ENCODE measurements at places on chromosomes 7 and 10.

DNA sequence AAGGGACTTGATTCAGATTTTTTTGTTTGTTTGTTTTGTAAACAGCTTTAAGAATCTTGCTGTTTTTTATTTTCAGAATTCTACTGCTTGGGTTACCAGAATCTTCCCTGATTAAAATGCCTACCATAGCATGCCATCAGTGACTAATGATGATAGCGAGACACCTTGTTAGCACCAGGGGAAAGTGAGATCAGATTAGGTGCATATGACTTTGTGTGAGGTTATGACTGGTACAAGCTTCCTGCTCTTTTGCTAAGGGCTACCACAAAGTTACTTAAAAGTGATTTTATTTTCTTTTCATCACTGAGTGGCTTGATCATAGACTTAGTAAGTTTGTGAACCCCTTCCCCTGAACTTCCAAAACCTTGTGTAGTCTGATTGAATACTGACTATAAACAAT lies 93.5 kb downstream of the SND1 start:
- no peak for DNase-seq

GRCh38 chr7:23347682-23348180 lies 48.6 kb downstream of the MALSU1 start:
- DNase-seq, result no peak

DNA sequence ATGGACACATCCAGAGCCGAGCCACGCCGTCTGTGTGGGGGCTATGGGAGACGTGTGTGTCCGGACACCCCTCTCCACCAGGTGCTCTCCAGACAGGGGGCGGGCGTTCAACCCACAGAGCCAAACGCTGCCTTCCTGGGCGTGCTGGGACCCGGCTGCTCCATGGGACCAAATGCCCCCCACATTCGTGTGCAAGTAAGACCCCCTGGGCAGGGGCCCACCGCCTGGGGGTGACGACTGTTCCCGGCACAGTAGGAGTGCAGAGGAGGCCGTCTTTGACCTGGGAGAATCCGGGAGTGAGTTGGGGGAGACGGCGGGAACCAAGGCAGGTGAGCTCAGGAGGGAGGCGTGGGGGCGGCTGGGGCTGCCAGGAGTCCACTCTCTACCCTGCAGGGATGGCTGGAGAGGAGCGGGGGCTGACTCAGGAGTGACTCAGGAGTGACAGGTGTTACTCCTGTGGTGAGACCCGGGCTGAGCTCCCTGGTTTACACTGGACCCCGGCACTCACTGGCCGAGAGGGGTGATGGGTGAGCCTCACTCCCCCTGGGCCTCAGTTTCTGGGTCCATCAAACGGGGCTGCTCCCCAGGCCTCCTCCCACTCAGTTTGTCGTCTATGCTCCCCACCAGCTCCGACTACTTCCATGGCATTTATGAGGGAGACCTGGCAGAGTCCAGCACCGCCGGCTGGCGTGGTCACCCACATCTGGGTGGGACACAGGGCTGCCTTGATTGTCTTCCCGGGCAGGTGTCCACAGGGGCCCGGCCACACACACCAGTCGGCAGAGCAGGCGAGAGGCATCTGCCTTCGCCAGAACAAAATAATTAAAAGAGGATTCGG lies 95.0 kb downstream of the MICALL2 start:
- DNase-seq, result no peak

- DNase-seq, result no peak
Measured at GRCh38 chr10:124394583-124394982, 24.1 kb downstream of the OAT start.

DNA sequence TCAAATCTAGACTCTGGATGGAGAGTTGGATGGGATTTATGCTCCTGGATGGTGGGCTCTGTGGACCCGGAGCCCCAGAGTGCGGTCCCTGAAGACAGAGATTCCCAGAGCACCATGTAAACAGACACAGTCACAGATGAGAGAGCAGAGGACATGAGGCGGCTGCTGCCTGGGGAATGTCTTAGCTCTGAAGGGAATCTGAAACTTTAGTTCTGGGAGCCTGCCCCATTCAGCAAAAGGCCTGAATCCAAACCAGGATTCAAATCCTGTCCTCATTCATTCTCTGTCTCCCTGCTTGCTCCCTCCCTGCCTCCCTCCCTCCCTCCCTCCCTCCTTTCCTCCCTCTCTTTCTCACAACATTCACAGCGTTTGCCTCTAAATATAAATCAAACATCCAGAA lies 49.5 kb upstream of the CALD1 start:
- DNase-seq, result no peak

Data from HuH-7.5 (cell line).